Small intestine (tissue), 16 donors: ENCODE measurements at places on chromosomes 12 and 14.

- peak; percentile 97 for DNase-seq
- no peaks in the 10 kb centered on the region for H3K4me1 ChIP-seq
- no peaks in the 10 kb centered on the region for H3K27me3 ChIP-seq
- peak within 1 kb of the TSS; percentile 96 for H3K27ac ChIP-seq
Measured at GRCh38 chr14:50311972-50312733, at the start of the genes DMAC2L and L2HGDH. Gene DMAC2L (plus strand): TSS chr14:50312324. CDS start chr14:50321488, 9,164 bp downstream. Gene L2HGDH (minus strand): TSS chr14:50312229. CDS start chr14:50312150, 79 bp downstream.

DNA sequence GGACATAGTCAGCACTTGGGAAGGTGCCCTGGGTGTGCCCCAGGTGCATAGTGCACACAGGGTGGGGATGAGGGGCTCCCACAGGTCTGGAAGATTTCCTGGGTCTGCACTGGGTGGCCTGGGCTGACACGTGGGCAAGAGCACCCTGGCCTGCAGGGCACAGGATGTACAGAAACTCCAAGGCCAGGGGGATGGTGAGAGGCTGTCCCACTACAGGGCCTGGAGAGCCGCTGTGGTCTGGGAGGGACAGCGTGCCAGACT is 35.8 kb upstream of the PPP1R13B start:
- no peak overlapping the region for H3K4me3 ChIP-seq
- peaks cover 70% of the 10 kb centered on the region for H3K4me1 ChIP-seq
- H3K36me3 ChIP-seq = peaks cover 2% of the 10 kb centered on the region
- no peak for DNase-seq
- H3K27ac ChIP-seq = no peak overlapping the region

- no peaks in the 10 kb centered on the region for H3K27me3 ChIP-seq
- no peak overlapping the region for H3K4me3 ChIP-seq
- no peaks in the 10 kb centered on the region for H3K4me1 ChIP-seq
- DNase-seq = no peak
- H3K27ac ChIP-seq = no peak overlapping the region
- H3K36me3 ChIP-seq = no peaks in the 10 kb centered on the region
Measured at GRCh38 chr12:77767756-77768343, 62.8 kb upstream of the NAV3 start.

DNA sequence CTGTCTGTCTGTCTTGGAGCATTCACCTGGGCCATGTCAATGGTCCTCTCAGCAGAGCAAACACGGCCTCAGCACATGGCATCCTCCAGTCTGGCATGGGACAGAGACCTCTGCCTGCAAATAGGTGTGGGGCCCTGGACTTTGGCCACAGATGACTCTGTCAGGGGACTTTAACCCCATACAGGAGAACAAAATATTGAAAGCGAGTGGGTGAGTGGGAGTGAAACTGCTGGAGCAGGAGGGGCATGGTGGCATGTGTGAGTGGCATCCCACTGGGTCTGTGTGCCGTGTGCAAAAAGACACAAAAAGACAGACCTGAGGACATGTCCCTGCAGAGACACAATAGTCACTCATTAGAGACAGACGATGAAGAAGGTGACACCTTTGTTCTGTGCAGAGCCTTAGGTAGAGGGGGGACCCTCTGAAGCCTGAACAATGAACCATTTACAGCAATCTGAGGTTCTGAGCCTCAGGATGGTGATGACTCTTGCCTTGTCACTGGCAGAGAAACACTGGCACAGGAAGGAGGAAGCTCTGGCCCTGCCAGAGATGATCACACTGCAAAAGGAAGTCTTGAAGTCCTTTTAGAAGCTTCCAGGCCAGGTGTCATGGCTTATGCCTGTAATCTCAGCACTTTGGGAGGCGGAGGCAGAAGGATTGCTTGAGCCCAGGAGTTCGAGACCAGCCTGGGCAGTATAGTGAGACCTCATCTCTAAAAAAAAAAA is 7.5 kb downstream of the LAG3 start:
- H3K36me3 ChIP-seq = no peaks in the 10 kb centered on the region
- peak; percentile 68 for DNase-seq
- H3K4me1 ChIP-seq = no peaks in the 10 kb centered on the region
- H3K27me3 ChIP-seq = no peaks in the 10 kb centered on the region

GRCh38 chr12:61521258-61521657 is 738.9 kb upstream of the USP15 start:
- H3K27me3 ChIP-seq = no peaks in the 10 kb centered on the region
- H3K4me3 ChIP-seq = no peak overlapping the region
- no peaks in the 10 kb centered on the region for H3K4me1 ChIP-seq
- no peak overlapping the region for H3K27ac ChIP-seq

- no peak for DNase-seq
- no peaks in the 10 kb centered on the region for H3K36me3 ChIP-seq
Measured at GRCh38 chr12:63164911-63165310, 13.9 kb upstream of the AVPR1A start.
